ENCODE measurements at places on chromosomes 11 and 22.

- no peak for DNase-seq
Observed at GRCh38 chr11:117691218-117691514, 105.8 kb downstream of the DSCAML1 start.

DNA sequence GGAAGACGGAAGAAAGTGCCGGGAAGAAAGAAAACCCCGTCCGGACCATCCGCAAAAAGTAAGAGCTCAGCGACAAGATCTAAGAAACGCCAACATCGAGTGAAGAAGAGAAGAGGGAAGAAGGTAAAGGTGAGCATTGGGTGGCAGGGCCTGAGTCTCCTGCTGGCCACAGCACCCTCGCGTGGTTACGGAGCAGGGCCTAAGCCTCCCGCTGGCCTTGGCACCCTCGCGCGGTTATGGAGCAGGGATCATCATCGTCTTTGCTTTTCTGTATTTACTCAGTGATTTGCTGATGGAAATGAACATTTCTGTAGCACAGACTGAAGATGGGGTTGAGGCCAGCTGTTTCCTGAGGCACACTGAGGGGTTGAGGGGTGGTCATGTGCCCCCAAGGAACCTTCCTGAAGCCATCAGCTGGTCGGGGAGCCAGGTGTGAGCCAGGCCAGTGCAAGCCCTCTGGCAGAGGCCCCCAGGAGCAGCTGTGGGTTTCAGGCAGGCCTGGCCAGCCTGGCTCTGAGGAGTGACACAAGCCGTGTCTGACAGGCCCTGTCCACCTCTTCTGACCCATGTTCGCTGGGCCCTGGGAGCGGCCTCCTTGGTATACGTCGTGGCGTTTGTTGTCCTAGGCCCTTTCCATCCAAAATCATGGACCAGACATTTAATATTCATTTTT, 14.0 kb downstream of the IRF7 start:
- DNase-seq = no peak

DNA sequence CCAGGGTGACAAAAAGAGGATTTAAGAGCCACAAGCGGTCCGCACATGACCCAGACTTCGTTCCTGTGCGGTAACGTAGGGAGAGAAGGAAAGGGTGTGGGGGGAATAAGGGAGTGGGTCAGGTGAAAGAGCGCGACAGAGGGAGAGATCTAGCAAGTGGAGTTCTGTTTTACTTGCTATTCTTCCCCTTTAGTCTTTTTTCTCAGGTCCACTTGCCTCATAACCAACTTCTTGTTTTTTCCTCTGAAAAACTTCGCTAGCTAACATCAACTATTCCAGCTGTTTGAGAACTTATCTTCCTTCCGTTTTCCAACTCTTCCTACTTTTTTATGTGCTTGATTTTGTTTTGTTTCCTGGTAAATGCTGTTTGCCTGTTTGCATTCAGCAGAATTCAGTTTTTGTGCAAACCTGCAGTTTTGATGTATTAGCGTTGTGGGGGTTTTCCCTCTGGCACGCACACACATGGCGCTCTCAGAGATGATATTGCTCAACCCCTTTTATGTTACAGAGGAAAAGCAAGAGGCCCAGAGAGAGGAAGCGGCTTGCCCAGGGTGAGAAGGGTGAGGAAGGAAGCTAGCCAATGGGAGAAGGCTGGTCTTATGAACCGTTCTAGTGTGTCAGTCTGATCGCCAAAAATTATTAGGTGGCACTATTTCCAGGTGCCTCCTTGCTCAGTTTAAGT, 592 bp upstream of the CTSC start:
- DNase-seq = peak; percentile 48

DNA sequence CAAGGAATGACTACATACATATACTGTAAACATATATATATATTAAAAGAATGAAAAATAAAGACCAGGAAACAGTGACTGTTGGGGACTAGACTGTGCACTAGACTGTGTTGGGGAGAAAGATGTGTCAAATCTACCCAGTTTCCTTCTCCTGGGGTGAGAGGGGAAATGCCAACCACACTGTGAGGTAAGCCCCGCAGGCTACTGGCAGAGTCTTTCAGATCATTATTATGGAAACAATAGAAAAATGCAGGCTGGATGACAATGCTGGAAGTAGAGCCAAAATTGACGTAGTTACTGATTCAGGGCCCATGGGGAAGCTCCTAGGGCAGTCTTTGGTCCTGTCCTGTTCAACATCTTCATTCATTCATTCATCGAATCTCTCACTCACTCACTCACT, 101.4 kb downstream of the C11orf58 start:
- DNase-seq = no peak

GRCh38 chr22:49300951-49301397, 526.7 kb downstream of the BRD1 start:
- no peak for DNase-seq

DNA sequence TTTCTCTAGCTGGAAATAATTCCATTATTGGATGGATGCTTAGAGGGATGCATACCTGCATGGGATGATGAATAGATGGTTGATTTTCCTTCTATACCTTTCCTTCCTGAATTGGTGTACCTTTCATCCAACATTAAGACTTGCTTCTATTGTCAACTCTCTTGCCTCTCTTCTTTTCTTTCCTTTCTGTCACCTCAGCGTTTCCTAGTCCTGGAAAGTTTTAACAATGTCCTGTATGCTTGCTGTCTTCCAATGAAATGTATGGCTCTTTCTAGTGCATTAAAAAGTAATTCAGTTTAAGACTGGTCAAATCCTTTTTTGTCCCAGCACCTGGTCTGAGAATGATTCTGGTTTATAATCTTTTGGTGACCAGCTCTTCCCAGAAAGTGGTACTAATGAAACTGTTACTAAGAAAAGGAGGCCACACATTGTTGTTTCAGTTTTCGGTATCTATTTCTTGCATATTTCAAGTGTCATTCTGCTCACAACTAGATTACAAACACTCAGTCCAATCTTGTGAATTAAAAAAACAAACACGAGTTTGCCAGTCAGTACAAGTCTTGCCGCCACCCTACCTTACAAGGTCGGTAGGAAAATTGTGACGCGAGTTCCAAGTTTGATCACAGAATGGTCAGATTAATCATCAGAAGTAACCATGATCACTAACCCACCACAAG, 8.0 kb downstream of the POU2AF1 start:
- no peak for DNase-seq

DNA sequence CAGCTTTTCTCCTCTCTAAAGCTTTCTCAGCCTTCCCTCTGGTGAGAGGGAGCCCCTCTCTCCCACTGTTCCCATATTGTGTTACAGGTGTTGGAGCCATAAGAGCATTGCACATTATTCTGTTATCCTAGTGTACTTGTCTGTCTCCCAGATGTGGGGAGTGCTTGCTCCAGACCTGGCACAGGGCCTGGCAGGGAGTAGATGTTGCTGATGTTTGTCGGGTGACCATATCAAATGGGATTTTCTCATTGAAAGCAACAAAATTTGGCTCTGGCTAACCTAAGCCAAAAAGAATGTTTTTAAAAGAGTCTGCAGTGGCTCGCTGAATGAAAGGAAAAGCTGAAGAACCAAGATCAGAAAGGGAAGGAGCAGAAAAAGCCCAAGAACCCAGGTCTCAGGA, 41.1 kb downstream of the CYB5R2 start:
- DNase-seq = no peak

DNA sequence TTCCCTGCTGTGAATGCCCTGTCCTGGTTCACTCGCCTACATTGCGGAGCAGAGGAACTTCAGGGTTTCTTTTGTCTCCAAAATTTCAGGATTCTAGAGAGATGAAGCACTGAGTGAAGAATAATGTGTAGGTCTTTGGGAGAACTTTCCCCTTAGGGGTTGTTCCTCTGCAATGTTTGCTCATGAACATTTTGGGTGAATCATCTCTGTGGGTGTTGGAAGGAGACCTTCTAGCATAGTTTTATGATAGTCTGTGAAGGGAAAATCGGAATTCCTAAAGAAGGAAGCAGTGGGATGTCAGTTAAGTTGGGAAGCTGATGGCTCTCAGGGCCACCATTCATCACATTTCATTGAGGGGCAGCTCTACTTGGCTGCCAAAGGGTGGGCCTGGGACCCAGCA, 64.8 kb downstream of the MIAT start:
- DNase-seq = no peak

GRCh38 chr11:68345776-68346461, 33.5 kb downstream of the LRP5 start:
- DNase-seq = no peak

- no peak for DNase-seq
Observed at GRCh38 chr11:68168694-68169093, 44.4 kb downstream of the KMT5B start.
